ENCODE measurements at places on chromosomes 11 and 22.

DNA sequence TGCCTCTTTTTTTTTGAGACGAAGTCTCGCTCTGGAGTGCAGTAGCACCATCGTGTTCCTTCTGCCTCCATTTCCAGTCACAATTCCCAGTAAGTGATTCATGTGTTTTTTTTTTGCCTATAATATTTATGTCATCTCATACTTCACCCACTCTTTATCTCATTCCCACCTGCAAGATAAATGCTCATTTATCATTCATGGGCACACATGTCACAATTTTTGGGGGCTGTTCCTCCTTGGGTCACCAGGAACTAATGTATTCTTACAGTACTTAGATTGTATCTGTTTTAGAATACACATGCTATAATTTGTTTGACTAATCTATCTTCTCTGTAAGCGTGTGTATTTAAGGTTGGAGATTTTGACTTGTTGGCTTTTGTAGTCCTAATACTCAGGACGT, 222.7 kb downstream of the SWAP70 start:
- DNase-seq = no peak

DNA sequence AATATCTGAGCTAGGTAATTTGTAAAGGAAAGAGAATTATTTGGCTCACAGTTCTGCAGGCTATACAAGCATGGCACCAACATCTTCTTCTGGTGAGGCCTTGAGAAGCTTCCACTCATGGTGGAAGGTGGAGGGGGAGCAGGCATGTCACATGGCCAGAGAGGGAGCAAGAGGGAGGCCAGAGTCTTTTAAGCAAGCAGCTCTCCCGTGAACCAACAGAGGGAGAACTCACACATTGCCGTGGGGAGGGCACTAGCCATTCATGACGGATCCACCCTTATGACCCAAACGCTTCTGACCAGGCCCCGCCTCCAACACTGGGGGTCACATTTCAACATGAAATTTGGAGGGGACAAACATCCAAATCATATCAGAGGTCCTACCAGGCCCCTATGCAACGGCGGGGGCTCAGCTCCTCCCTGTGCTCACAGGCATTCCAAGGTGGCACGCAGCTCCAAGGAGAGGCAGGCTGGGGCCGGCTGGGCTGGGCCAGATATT, 4.6 kb downstream of the C11orf96 start:
- no peak for DNase-seq

GRCh38 chr11:134052395-134052987, 16.4 kb upstream of the JAM3 start:
- DNase-seq = no peak

GRCh38 chr22:29581799-29582198, 886 bp upstream of the NIPSNAP1 start:
- DNase-seq = no peak

DNA sequence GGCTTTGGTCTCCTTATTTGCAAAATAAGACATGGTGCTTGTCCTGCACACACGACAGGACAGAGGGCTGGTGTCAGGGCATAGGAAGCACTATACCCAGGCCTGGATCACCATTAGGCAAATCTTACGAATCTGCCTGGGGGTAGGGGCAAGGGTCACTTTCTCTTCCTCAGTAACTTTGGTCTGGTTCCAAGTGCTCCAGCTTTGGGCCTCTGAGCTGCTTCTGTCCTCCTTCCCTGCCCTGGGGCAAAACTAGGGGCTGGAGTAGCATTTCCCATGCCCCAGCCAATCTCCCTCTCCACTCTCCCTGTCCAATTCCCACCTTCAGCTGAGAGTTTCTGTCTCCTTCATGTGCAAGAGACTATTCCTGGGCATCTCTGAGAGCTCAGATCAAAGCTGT, 123.7 kb upstream of the NECTIN1 start:
- DNase-seq = no peak

DNA sequence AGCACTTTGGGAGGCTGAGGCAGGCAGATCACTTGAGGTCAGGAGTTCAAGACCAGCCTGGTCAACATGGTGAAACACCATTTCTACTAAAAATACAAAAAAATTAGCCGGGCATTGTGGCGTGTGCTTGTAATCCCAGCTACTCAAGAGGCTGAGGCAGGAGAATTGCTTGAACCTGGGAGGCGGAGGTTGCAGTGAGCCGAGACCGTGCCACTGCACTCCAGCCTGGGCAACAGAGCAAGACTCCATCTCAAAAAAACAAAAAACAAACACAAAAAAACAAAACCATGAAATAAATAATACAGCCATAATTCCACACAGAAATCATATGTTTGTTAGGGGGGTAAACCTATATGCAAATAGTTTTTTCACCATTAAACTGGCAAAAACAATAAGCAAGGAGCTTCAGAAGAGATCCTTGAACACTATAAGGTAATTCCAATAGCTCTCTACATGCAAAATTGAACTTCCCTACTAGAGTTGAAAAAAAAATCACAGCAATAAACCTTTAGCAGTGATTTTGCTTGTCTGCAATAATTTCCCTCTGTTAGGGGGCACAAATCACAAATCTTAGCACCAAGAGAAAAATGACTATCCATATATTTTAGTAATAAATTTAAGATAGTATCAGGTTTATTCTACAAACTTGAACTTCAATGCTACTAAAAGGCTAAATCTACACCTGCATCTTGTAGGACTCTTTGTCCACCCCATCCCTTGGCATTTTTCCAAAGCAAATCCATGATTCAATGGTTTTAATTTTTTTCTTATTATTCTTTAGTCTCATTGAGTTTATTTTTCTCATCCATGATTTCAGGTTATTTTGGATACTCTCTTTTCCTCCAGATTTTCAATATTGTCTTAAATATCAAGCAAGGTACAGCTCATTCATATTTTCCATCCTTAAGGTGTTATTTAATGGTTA, 3.9 kb downstream of the CSTF3 start:
- DNase-seq = no peak

- DNase-seq = no peak
Observed at GRCh38 chr11:77501758-77502157, 27.9 kb upstream of the PAK1 start.

DNA sequence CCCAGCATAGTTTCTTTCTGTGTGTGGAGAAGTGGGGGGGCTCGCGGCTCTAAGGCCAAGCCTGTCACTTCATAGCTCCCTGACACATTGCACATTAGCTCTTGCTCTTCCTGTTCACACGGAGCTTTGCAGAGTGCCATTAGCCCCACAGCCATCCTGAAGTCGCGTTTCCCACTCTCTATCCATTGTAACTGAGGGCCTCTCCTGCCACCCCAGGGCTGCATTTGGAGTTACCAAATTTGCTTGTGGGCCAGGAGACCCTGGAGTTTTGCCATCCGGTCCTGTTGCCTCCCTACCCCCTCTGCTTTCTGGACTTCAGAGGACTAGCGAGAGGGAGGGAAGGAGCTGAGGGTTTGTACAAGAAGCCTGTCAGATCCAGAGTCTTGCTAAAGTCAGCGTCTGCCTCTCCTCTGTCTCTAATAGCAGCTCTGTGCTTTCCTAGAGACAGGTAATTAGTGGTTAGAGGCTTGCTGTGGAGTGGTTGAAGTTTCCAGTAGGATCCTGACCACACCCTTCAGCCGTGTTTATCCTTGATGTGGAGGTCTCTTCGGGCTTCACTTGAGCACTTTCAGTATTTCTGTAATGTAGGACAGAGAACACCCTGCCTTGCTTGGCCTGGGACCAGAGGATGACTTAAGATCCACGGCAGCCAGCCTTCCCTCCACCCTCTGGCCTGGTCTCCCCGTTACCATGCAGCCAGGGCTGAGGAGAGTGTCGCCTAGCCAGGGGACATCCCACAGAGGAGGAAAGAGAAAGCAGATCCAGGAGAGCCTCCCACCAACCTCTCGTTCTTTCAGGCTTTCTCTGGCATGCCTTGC, 14.1 kb downstream of the DCPS start:
- DNase-seq = no peak

- DNase-seq = no peak
Observed at GRCh38 chr11:119764108-119764868, 35.3 kb upstream of the NECTIN1 start.

GRCh38 chr22:33720166-33720878, 200.0 kb downstream of the LARGE1 start:
- no peak for DNase-seq

- no peak for DNase-seq
Observed at GRCh38 chr11:101323997-101324396, 194.4 kb upstream of the PGR start.

GRCh38 chr11:561148-562003, 606 bp downstream of the RASSF7 start:
- no peak for DNase-seq

GRCh38 chr11:15687342-15687741, 572.6 kb downstream of the INSC start:
- DNase-seq = no peak

GRCh38 chr11:78787696-78788095, 213.0 kb upstream of the NARS2 start:
- no peak for DNase-seq

GRCh38 chr11:93603225-93604007, 58.1 kb upstream of the CEP295 start:
- DNase-seq = no peak

- DNase-seq = no peak
Observed at GRCh38 chr11:104819107-104819506, 79.2 kb downstream of the CASP12 start.

DNA sequence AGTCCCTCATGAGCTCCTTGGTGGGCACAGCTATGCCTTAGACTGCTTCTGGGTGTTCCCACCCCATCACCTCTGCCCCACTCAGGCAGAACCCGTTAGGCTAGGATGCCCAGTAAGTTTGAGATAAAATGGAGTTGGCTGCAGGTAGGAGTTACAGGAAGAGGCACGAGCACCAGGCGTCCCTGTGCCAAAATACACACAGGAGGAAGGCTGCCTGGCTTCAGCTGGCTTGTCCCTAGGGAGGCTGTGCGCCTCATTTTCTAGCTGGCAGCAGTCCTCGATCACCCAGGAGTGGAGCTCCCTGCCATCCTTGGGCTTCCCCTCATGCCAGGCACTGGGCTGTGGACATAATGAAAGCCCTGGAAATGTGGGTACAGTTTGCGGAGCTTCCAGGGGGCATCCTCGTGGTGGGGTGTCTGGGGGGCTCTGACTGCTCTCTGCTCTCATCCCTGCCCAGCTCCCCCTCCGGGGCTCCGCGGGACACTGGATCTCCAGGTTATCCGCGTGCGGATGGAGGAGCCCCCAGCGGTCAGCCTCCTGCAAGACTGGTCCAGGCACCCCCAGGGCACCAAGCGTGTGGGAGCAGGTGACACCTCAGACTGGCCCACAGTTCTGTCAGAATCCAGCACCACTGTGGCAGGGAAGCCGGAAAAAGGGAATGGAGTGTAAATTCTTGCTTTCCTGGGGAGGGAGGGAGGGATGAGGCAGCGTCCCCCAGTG, 12.3 kb upstream of the MARK2 start:
- DNase-seq = no peak

DNA sequence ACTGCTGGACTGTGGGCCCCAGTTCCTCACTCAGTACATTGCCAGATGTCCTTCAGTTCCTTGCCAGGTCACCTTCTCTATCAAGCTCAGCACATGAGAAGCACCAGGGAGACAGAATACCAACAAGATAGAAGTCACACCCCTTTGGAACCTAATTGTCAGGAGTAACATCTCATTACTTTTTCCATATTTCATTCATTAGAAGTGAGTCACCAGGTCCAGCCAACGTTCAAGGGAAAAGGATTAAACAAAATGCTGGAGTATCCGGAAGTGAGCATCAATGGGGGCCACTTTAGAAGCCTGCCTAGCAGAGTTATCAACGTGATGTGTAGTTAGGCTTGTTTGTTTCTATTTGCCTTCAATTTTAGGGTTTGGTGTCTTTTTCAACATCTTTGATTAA, 569.3 kb downstream of the MIAT start:
- no peak for DNase-seq

GRCh38 chr22:19810381-19811201, 44.1 kb downstream of the GNB1L start:
- no peak for DNase-seq

GRCh38 chr22:31937341-31937740, 7.0 kb upstream of the YWHAH start:
- no peak for DNase-seq

- no peak for DNase-seq
Observed at GRCh38 chr11:43928721-43929120, 13.7 kb upstream of the C11orf96 start.

GRCh38 chr11:67435727-67436458, 1.6 kb downstream of the PTPRCAP start:
- DNase-seq = no peak

DNA sequence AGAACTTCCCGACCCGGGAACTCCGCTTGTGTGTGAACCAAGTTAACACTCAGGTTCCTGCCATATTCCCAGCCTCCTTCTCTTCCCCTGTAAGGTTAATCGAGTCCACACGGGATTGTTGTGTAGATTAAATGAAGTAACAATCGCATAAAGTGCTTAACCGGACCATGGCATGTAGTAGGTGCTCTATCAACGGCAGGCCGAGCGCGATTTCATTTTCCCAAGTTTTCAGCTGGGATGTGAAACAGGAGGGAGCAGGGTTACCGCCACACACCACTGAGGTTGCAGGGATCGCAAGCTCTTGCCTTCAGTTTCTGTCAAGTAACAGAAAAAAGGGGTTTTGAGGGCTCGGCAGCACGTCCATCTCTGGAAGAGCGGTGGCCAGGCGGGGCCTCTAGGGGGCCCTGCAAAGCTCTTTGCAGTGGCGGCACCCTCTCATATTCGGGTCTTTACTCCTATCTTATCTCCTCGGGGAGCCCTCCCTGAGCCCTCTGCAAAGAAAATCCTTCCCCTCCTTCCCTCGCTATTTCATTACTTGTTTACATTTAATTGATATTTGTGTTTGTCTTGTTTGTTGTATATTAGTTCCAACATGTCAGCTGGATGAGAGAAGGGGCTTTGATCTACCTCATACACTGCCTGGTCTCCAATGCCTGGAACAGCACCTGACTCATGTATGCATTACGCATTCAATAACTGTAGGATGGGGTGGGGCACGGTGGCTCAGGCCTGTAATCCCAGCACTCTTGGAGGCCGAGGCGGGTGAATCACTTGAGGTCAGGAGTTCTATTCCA, 816 bp upstream of the PLEKHA7 start:
- peak; percentile 33 for DNase-seq

GRCh38 chr22:30447656-30448055, 22.1 kb downstream of the MTFP1 start:
- DNase-seq = no peak

GRCh38 chr11:7014118-7014517, 6.0 kb downstream of the ZNF214 start:
- no peak for DNase-seq

DNA sequence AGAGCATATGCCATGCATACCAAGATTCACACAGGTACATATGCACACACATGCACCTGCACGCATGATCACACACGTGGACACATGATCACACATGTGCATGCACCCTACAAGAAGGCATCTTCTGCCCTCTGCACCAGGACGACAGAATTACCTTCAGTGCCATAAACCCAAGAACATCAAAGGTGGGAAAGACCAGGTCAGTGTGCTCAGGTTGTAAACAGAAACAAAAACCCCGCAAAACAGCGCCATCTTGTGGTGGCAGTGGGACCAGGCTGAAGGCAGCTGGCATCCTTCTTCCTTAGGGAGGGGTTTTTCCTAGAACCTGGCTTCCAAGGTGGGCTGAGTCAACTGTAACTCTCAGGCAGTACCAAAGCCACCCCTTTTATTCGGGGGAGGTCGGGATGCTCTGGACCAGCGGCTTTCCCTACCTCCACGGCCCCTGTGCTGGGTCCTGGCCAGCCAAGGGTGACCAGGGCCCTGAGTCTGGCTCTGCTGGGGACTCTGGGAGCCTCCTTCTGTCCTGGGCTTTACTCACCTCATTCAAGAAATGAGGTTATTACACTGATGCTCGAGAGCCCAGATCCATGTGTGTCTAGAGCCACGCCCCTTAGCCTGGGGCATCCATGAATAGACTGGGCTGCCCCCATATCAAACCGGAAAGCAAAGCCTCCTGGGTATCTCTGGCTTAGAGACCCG, 69.4 kb upstream of the FGF3 start:
- DNase-seq = peak; percentile 73

GRCh38 chr11:98561252-98561651, 459.5 kb upstream of the CNTN5 start:
- no peak for DNase-seq

All from NT2/D1 (cell line).